Caco-2 (cell line): ENCODE measurements at places on chromosomes 16 and 17. TPM values are rescaled to one million over a fixed set of nuclear protein-coding genes. Genes with fewer than 3 reads are reported as not detected.
A peak's percentile ranks its signal among the peaks of the same experiment; 100 is the strongest.

The ITGB3 gene
- 0.48 and 1.2 TPM in 2 replicates for total RNA-seq

The ABCA9 gene
- 0.19 and 0.27 TPM in 2 replicates for total RNA-seq

GRCh38 chr16:86768228-86768791, 190.0 kb downstream of the FOXL1 start:
- H3K27ac ChIP-seq = no peak overlapping the region
- peak; percentile 2 for DNase-seq
- no peaks in the 10 kb centered on the region for H3K4me1 ChIP-seq
- no peaks in the 10 kb centered on the region for H3K36me3 ChIP-seq
- no peak overlapping the region for H3K4me3 ChIP-seq
- H3K27me3 ChIP-seq = no peaks in the 10 kb centered on the region

GRCh38 chr16:554640-555365, 5.4 kb upstream of the PRR35 start:
- H3K4me1 ChIP-seq = no peaks in the 10 kb centered on the region
- no peak for DNase-seq
- no peaks in the 10 kb centered on the region; the same call in none of the 2 replicates for H3K36me3 ChIP-seq
- no peak overlapping the region for H3K4me3 ChIP-seq
- H3K27me3 ChIP-seq = no peaks in the 10 kb centered on the region

GRCh38 chr17:29162082-29162908, 17.9 kb downstream of the MYO18A start:
- H3K4me1 ChIP-seq = peaks cover 34% of the 10 kb centered on the region
- H3K27ac ChIP-seq = peak overlapping the region; percentile 8
- H3K36me3 ChIP-seq = peaks cover 2% of the 10 kb centered on the region
- H3K4me3 ChIP-seq = no peak overlapping the region
- no peaks in the 10 kb centered on the region for H3K27me3 ChIP-seq

- no peak overlapping the region for H3K27ac ChIP-seq
- DNase-seq = peak; percentile 49
- H3K27me3 ChIP-seq = no peaks in the 10 kb centered on the region
- H3K4me1 ChIP-seq = peaks cover 6% of the 10 kb centered on the region; the same call in 1 of the 2 replicates
- H3K4me3 ChIP-seq = no peak overlapping the region
Measured at GRCh38 chr17:28497931-28498330, 8.2 kb upstream of the FOXN1 start.
